HCT116 (cell line): ENCODE measurements at places on chromosomes 1 and 21. TPM values are rescaled to one million over a fixed set of nuclear protein-coding genes. Genes with fewer than 3 reads are reported as not detected.
A peak's percentile ranks its signal among the peaks of the same experiment; 100 is the strongest.

DNA sequence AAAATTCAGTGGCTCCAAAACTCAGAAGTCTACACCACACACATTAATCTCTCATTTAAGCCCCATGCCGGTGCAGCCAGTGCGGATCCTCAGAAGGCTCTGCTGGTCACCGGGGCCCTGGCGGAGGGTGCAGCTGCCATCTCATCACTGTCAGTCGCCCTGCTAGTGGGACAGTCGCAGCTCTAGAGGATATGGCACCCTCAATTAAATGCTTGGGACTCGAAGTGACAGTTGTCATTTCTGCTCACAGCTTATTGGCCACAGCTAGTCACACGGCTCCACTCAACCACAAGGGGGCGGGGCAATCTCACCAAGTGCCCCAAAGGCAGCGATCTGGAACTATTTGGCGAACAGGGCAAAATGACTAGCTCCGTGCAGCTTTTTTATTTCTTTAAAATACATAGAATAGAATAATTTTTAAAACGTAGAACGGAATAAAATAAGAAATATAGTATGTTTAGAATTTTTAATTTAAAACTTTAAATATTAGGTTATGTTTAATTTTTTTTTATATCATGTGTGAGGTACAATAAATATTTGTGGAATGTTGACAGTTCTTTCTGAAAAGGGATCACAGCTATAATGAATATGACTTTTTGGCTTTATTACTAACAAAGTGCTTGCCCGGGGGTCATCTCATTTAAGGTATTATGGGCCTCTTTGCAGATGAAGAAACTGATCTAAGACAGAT, 8.0 kb upstream of the MAN1C1 start:
- DNase-seq = peak; percentile 73

- no peak for DNase-seq
These were observed 661.6 kb upstream of the PKN2 start for GRCh38 chr1:88022516-88022915.

- DNase-seq = no peak
These were observed 71.8 kb downstream of the PBX1 start for GRCh38 chr1:164630626-164631396.

DNA sequence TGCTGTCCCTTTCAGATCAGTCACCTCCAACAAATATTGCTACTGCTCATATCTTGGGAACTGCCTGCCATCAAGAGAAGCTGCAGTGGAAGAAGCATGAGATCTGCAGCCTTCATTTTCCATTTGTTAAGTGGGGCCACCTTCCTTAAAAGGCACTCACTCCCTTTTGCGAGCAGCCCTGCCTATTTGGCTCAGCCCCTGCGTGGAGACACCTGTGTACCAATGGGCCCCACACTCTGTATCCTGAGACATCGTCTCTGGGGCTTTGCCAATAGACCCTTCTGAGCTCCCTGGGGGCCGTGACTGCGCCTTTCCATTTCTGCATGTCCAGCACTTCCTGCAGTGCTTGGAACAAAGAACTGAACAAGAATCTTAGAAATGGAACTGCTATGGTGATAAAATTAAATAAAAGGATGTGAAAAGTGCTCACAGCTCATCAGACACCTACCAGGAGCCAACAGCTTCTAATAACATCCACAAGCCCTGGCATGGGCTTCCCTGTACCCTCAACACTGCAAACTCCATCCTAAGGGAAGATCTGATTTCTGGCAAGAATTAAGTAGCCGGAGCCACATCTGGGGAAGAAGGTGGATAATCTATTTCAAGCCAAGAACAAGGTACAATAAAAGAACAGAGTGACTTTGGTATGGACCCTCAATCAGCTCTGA, 36.7 kb downstream of the PARP1 start:
- no peak for DNase-seq

GRCh38 chr1:110291241-110292030, 47.7 kb upstream of the RBM15 start:
- no peak for DNase-seq

The CLEC20A gene
- not detected for total RNA-seq
